Choroid plexus epithelial cell (primary cell): ENCODE measurements at places on chromosomes 4 and X.
A peak's percentile ranks its signal among the peaks of the same experiment; 100 is the strongest.

DNA sequence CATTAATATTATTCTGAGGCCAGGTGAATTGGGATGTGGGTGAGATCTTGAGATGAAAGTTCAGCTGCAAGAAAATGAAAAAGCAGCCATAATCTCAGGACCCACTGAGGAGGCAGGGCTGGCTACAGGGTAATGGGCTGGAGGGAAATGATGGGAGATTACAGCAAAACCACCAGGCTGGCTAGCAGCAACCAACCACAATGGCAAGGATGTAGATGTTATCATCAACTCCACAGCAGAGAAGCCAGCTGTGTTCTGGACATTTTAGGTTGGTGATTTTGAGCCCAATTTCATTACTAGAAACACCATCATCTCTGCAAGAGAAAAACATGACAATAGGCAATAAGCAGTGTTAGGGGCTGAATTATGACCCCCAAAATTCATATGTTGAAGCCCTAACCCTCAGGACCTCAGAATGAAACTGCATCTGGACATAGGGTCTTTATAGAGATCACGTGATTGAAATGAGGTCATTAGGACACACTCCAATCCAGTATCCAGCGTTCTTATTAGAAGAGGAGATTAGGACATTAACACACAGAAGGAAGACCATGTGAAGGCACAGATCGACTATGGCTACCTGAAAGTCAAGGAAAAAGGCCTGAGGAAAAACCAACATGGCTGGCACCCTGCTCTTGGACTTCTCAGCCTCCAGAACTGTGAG, 139.8 kb upstream of the KIT start:
- DNase-seq = no peak

- peak; percentile 46 for DNase-seq
Observed at GRCh38 chr4:62133101-62133897, 933.2 kb downstream of the ADGRL3 start.

DNA sequence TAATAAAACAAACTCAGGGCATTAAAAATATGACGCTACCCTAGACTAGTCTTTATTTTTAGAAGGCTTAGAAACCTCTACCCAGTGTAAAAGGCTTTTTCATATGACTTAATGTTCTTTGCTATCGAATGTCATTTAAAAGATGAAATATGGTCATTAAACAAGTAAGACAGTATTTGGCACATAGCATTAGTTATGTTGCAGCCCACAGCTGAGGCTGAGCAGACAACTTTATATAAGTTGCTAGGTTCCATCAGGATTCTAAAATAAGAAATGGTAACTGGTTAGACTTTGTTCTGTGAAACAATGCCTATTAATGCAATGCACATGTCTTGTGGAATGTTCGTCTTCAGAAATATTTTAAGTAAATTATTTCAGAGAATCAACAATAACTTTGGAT, 10.4 kb upstream of the PRSS12 start:
- no peak for DNase-seq

DNA sequence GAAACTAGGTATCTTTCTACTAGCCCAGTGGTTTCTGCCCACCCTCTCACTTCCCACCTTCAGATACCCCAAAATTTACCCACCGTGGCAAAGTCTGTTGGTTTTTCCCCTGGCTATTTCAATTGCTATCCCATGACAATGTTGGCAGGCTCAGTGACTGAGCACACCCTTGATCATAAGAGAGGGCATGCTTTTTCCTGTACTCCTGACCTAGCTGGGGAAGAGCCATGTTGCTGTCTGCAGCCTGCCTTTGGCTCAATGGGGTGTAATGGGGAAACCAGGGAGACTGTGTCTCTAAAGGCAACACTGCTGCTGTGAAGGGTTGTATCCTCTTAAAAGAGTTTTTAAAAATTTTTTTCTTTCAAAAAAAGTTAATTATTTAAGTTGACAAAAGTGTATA, 90.4 kb upstream of the CITED1 start:
- DNase-seq = no peak

GRCh38 chr4:119165767-119166166, 30.1 kb downstream of the MYOZ2 start:
- no peak for DNase-seq

DNA sequence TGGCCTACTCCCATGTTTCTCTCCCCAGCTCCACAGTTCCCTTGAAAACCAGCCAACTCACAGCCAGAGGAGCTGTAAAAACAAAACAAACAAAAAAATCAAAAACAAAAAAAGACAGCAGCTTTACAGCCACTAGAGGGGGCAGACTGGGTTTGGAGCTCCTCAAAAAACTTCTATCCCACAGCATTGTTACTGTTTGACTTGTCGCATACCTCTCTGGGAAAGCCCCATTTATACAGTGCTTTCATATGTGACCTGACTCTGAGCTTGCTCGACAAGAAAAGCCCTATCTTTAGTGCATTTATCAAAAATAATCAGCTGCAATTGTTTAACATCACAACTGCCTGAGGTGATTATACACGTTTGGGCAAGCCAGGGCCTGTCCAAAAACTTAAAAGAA, 21.6 kb downstream of the TSPAN6 start:
- DNase-seq = peak; percentile 86

DNA sequence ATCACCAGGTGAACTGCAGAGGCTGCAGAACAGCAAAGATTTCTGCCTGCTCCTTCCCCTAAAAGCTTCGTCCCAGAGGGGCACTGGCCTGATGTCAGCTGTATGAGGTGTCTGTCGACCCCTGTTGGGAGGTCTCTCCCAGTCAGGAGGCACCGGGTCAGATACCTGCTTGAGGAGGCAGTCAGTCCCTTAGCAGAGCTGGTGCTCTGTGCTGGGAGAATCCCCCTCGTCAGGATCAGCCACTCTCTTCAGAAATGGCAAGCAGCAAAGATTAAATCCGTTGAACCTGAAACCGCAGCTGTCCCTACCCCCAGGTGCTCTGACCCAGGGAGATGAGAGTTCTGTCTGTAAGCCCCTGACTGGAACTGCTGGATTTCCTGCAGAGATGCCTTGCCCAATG, 1166.3 kb upstream of the ADGRL3 start:
- no peak for DNase-seq

GRCh38 chrX:141760761-141761160, 62.2 kb upstream of the SPANXD start:
- peak; percentile 2 for DNase-seq

DNA sequence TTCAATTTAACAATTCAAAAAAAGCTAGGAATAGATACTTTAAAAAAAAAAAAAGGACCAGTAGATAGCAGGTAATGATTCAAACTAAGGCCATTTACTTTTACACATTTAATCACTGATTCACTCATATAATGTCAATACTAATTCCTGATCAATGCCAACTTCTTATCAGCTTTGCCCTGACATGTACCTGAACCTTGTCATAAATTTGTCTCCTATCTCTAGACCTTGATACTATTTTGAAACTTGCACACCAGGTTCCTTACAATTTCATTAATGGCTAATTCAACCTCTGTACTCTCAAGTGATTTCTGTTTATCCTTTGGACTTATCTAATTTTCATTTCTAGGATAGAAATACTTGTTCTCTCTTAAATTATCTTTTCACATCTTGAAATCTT, 55.4 kb downstream of the UGT2B4 start:
- DNase-seq = no peak

DNA sequence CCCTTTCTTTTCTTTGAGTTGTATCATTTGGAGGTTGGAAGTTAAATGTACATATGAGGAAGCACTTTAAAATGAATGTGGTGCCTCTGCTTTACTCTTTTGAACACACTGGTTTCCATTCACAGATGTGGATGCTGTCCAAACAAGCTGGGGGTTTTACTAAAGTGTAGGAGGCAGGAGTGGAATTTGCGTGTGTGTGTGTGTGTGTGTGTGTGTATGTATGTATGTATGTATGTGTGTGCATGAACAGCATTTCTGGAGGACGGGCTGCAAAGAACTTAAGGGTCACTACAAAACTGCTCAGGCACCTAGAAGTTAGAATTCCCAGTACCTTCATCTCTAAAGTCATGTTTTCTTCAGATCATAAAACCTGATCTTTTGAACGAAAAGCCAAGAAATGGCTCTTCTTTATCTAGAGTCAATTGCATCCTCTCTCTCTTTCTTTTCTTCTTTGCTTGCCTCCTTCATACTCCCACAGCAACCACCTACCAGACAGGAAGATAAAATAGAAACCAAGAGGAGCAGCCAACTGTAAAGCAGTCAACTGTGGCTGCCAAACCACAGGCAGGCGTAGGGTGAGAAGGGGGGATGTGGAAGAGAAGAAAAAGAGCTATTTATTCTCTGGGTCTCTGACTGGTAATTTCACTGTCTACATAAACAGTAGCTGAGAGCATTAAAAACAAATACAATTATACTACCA, 177.0 kb upstream of the RASGEF1B start:
- DNase-seq = peak; percentile 35

DNA sequence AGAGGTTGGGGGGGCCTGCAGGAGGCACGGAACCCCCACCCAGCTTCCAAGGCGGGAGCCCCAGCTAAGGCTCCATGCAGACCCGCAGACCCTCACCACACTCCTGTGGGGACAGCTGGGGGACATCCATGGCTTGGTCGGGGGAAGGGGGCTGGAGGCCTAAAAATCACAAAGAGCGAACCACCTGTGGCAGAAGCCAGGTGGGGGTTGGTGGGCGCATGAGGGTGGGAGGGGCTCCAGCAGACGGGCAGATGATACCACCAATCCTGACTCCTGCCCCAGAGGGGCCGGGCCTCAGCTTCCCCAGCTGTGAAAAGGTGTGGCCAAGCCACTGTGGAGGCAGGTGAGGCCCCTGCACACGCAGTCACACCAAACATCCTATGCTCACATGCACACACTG, 111.6 kb downstream of the FAM53A start:
- no peak for DNase-seq

DNA sequence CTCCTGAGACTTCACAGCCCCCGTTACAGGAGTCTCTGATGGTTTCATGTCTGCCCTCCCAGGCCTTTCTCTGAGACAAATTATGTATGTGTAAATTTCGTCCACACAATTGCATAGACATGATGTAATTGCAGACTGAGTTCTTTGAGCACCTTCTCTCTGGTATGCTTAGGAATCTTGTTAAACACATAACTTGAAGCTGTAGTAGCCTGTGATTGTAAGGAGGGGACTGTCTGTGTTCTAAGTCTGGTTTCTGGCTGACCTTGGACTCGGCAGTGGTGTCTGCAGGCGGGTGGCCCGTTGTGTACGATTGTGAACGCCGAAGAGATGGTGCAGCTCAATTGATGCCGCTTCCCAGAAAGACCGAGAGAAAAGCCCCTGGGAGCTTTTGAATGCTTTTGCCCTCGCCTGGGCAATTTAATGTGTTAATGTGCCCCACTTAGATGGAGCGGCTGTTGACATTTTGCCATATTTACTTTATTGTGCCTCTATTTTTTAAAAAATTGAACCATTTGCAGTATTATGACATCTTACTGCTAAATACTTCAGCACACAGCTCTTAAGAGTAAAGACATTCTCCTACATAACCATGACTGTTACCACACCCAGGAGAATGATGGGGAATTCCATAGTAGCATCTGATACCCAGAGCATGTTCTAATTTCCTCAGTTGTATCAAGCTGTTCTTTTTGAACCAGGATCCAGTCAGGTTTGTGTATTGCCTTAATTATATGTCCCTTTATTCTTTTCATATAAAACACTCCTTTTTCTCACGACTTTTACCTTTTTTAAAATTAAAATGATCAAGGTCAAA, 58.4 kb upstream of the TADA2B start:
- peak; percentile 45 for DNase-seq

DNA sequence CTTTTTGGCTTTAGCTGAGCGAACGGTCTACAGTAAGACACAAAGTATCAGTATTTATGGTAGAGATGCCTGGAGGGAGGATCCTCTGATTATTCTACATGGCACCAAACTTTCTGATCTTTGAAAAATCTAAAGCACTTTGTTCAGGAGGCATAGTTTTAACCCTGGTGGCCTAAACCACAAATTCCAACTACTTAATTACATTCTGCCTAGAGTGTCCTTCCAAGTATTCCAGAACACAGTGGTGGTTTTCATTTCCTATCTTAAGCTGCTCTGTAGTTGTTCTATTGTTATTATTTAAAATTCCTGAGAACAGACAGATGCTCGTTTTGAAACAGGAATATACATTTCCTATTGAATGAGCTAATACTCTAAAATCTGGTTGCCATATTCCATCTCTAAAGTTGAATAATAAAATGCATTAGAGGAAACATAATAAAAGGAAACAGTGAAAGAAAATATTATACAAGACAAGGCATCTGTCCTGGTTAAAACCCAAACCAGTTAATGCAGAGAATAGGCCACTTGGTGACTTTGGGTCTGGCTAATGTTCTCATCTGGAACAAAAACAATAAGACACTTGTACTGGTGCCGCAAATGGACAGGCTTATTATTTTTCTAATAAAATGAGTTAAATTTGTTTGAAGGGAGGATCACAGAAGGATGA, 657.4 kb downstream of the SPRY1 start:
- DNase-seq = peak; percentile 43

DNA sequence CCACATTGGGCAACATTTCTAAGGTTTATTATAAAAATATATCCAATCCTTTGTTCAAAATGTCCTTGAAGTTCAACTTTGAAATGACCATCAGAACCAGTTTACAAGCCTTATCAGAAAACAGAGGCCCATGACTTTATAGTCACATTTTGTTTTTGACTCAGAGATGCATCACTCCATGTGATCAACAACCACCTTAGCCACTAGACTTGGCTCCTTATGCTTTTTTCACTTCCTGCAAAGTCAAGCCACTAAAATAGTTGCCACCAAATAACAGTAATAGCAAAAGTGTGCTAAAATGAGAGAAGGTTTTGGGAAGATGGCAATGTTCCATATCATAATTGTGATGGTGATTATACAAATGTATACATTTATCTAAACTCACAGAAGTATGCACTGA, 181.7 kb downstream of the MAML3 start:
- DNase-seq = no peak

DNA sequence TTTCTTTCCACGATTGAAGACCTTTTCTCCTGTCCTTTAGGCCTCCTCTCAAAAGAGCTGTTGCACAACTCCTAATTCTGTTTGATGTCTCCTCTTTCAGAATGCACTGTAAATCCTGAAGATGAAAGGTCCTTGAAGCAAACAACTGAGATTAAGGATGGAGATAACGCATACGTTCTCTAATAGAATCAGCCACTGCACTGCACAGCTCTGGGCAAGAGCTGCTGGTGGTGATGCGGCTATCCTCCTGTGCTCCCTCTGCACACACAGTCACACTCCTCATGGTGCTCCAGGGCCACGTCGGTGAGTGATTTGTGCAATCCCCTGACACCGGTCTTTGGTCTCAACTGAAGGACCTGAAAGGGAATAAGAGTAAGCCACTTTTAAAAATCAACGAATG, 208.7 kb downstream of the PDGFC start:
- no peak for DNase-seq

DNA sequence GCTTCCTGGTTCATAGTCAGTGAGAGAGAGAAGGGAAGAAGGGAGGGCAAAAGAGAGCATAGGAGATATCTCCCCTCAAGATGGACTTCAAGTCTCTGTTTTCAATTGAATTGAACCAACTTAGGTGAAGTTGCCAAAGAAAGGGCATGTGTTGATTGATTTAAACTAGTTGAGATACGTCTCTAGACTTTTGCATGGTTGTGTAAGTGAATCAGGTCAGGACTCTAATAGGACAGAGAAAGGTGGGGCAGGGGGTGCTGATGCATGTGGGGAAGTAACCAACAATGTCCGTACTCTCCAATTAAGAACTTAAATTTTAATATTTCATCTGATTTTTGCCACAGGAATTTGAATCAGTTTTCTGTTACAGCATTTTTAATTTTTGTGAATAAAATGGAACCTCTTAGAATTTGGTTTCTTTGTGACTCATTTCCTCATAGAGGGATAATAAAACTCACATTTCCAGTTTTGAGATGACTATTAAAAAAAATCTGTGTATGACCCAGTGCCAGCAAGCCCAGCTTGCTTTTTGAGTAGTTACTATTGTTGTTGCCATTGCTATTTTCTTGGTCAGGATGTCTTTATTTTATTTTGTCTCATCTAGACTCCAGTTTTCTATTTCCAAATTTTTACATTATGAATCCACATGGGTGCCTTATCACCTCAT, 37.3 kb downstream of the SLIT2 start:
- no peak for DNase-seq
